ENCODE measurements at places on chromosomes 16 and 17. TPM values are rescaled to one million over a fixed set of nuclear protein-coding genes. Genes with fewer than 3 reads are reported as not detected.
A peak's percentile ranks its signal among the peaks of the same experiment; 100 is the strongest.

The TPSD1 gene
- total RNA-seq = 2.7 TPM

The KRTAP4-6 gene
- not detected for total RNA-seq

The RNPS1 gene
- 124 TPM for total RNA-seq

DNA sequence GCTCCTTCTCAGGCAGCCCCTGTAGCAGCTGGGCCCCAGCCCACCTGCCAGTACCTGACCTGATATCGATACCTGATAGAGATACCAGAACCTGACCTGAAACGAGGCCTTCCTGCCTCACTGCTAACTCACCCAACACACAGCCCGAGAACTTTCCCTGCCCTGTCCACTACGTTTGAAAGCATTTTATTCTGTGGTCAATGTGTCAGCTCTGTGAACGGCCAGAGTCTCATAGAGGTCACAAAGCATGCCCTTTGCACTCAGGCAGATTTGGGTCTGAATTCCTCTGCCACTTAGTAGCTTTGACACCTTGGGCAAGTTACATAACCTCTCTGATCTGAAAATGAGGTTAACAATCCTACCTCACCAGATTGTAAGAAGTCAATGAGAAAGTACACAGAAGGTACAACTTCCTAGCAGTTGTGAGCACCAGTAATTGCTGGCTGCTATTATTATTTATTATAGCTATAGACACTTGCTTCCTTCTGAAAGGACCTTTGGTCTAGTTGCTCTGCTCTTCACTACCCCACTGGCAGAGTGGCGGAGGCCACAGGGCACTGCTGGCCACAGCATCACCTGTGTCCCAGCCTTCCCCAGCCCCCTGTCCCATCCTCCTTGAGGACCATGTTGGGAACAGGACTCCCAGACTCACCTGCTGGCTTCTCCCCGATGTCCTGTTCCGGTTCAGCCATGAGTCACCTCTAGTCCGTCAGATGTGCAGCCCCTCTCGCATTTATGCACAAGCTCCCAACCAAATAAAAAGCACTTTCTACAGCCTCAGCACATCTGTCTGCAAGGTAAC lies 895 bp downstream of the ANKRD40CL start:
- peak; percentile 47 for DNase-seq
- H3K36me3 ChIP-seq = no peaks in the 10 kb centered on the region
- peaks cover 32% of the 10 kb centered on the region for H3K4me1 ChIP-seq
- no peak overlapping the region for H3K4me3 ChIP-seq
- H3K27me3 ChIP-seq = no peaks in the 10 kb centered on the region
- H3K27ac ChIP-seq = peak overlapping the region; percentile 4

DNA sequence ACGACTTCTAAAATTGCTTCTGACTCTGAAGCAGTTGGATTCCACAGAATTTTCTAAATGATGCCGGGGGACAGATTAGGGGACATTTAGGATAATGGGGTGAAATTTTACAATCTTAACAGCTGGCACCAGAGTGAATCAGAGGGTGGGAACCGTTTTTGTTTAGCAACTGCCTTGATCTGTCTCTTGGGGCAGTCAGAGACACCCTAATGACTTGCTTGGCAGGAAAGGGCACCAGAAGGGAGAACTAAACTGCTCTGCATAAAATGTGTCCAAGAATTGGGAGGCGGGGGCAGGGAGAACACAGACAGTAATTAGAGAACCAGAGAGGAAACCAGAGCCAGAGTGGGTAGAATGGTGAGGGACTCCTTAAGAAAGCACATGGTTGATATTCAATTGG lies 6.1 kb upstream of the ABCC12 start:
- no peaks in the 10 kb centered on the region for H3K27me3 ChIP-seq
- H3K27ac ChIP-seq = no peak overlapping the region
- DNase-seq = no peak
- H3K36me3 ChIP-seq = no peaks in the 10 kb centered on the region
- H3K4me1 ChIP-seq = peaks cover 6% of the 10 kb centered on the region

The TBC1D24 gene
- total RNA-seq = 14.1 TPM

GRCh38 chr17:47760409-47761140 lies 27.5 kb downstream of the TBX21 start:
- H3K36me3 ChIP-seq = no peaks in the 10 kb centered on the region
- no peak for DNase-seq
- H3K4me1 ChIP-seq = no peaks in the 10 kb centered on the region
- no peak overlapping the region for H3K4me3 ChIP-seq
- no peak overlapping the region for H3K27ac ChIP-seq
- H3K27me3 ChIP-seq = no peaks in the 10 kb centered on the region

GRCh38 chr16:57424583-57424982 lies 20.0 kb downstream of the CCL17 start:
- no peak overlapping the region for H3K27ac ChIP-seq
- peaks cover 26% of the 10 kb centered on the region for H3K36me3 ChIP-seq
- H3K27me3 ChIP-seq = no peaks in the 10 kb centered on the region
- no peak for DNase-seq

The NHLRC4 gene
- 2.1 TPM for total RNA-seq

The SLC16A13 gene
- 1.2 TPM for total RNA-seq

GRCh38 chr16:49674351-49674851 lies 181.5 kb downstream of the ZNF423 start:
- H3K4me1 ChIP-seq = peaks cover 9% of the 10 kb centered on the region
- H3K4me3 ChIP-seq = no peak overlapping the region
- no peaks in the 10 kb centered on the region for H3K27me3 ChIP-seq
- DNase-seq = no peak
- H3K36me3 ChIP-seq = no peaks in the 10 kb centered on the region
- H3K27ac ChIP-seq = no peak overlapping the region
